Activated CD8-positive, alpha-beta memory T cell treated with anti-CD3 and anti-CD28 coated beads, Interleukin-2, amount 10 ng/mL, durations not matched to agents 7 days and 5 days (primary cell): ENCODE measurements at places on chromosomes 12 and 14.

DNA sequence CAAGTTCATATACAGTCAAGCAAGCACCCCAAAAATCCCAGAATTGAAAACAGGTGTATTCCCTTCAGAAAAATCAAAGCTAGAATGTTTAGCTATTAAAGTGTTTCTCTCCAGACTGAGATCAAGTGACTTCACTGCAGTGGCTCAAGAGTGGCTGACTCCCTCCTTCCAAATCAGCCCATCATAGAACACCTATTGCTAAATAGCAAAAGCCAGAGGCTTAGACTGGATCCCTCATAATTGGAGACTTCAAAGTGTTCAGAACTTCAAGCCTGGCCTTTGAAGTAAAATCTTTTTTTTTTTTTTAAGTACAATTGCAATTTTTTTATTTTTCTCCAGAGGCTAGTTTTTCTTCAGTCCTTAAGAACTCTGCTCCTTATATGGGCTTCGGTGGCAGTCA lies 50.0 kb upstream of the CERS5 start:
- no peak for DNase-seq

GRCh38 chr12:54303640-54304039 lies 2.8 kb upstream of the NFE2 start:
- DNase-seq, result no peak

DNA sequence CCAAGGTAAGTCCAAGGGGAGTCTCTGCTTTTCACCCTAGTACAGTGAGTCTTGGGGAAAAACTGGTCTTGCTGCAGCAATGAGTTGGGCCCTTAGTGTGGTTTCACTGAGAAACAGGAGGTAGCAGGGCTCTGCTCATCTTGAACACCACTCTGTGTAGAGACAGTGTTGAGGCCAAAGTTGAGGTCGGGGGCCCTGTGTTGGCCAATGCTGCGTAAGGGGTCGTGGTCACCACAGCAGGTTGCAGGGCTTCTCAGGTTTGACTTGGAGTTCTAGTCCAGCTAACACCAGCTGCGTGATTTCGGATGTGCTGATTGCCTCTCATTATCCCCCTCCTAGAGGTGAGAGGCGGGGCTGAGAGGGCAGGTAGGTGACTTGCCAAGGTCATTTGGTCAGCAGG lies 807.5 kb downstream of the VRK1 start:
- no peak for DNase-seq

DNA sequence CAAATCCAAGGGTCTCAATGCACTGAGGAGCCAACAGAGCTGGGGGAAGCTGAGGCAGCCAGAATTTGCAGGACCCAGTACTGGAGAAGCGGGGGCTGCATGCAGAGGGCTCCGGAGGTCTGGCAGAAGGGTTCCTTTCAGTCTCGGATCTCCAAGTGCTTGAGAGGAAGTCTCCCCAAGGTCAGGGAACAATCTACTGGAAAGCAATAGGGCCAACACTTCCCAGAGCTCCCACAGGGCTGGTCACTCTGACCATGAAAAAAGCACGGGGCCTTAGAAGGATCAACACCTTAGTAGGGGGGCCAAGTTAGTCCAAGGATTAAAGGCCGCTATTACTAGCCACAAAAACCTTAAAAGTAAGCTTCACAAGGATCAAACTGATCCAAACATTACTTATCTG lies 31.7 kb downstream of the SPPL3 start:
- no peak for DNase-seq

- no peak for DNase-seq
Measured at GRCh38 chr14:71105177-71105576, 197.9 kb downstream of the PCNX1 start.

- DNase-seq, result no peak
Measured at GRCh38 chr12:24226745-24227350, 277.4 kb upstream of the SOX5 start.

GRCh38 chr12:10065241-10065640 lies 33.5 kb downstream of the CLEC1A start:
- no peak for DNase-seq
